PC-9 (cell line): ENCODE measurements at places on chromosomes 12 and 14. TPM values are rescaled to one million over a fixed set of nuclear protein-coding genes. Genes with fewer than 3 reads are reported as not detected.

DNA sequence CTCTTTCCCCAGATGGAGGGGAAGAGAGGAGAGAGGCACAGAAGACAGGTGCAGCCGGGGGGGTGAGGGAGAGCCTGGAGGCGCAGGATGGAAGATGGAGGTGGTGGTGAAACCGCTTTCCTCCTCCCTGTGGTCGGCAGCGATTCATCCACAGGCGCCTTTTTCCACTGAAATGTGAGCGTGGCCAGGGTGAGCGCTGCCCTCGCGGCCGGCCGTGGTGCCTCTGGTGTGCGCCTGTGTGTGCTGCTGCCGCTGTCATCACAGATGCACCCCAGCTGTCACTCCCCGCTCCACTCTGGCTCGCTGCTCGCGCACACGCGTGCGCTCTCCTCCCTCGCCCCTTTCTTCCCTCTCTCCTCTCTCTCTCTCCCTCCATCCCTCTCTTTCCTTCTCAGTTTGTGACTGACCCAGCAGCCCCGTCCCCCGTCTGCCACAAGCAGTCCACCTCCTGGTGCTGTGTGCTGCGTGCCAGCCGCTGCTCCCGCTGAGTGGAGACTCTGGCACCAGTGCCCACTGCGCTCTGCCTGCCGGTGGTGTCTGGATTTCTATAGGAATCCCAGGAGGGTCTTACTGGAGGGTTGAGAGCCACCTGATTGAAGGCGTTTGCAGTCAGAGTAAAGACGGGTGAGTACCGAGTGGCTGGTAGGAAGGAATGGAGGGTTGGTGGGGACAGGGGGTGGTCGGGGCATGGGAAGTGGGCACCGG is at the start of gene LRTM2:
Gene LRTM2 (plus strand): TSS at position 375 of the 705 bp plus-strand sequence. CDS start 7,584 bp downstream, outside the sequence.
- no peak for DNase-seq

DNA sequence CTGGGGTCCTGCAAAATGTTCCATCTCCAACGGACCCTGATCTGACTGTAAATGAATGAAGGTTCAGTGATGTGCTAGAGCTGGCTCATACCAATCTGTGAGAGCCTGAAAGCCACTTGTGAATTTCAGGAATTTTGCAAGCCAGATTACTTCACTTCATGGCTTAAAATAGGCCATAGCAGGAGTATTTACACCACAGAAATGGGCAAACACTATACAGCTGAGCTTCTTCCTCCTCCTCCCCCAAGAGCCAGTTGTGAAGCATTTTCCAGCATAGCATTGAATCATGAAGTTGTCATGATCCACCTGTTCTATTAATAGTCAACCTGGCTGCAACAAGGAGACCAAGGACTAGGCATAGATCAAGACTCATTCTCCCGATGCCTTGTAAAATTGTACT is 141.3 kb upstream of the RASSF8 start:
- DNase-seq = no peak

Gene LRRK2
- 0.26 and 0.48 TPM in 2 replicates for total RNA-seq

DNA sequence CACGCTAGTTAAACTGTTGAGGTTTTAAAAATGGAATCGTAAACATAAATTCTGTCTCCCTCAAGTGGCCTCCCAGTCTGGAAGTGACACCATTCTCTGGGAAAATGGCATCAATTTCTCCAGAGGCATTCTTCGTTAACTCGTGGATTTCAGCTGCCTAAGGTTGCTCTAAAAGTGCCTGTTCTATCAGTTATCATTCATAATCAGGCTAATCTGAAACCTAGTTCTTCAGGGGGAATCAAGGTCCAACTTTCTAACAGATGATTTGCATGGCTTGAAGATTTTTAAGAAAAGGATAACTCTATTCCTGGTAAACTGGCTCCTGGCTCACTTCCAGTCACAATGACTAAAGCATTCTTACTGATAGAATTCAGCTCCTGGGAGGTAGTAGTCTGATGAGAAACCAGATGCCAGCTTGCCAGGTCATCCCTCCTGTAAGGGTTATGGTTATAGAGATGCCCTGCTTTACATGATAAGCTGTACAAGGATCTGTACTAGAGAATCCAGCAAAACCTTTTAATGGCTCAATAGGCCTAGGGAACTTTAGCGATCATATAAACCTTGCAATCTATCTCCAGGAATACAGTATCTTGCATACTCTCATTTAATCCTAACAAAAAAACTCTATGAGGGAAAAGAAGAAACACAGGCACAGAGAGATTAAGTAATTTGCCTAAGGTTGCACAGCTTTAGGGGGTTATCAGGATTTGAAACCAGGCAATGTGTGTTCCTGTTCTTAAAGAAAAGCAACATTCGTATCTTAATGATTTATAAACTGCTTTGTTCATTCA is 1.5 kb downstream of the L3HYPDH start:
- DNase-seq = peak; percentile 62

GRCh38 chr12:60184096-60184495 is 588.3 kb downstream of the SLC16A7 start:
- DNase-seq = no peak

- DNase-seq = no peak
These were observed 576.5 kb downstream of the MED13L start for GRCh38 chr12:115700896-115701465.

DNA sequence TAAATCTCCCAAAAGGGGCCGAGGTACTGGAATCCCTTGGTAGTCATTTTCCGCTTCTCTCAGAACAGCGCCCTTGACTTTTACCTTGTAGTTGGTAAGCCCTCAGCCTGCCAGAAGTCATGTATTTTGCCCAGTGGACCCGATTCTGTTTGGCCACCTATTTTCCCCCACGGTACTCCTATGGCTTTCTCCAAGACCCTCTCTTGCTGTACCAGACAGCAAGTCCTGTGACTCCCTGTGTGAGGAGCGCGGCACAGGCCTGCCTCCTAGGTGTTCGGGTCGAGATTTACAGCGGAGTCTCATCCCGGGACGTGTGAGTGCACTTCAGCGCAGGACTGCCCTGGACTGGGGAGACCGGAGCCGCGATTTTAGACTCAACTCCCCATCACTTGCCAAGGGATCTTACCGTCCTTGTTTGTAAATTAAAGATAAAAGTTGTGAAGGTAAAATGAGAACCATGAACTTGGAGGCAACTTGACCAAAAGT is 1.1 kb upstream of the MBD6 start:
- DNase-seq = no peak

DNA sequence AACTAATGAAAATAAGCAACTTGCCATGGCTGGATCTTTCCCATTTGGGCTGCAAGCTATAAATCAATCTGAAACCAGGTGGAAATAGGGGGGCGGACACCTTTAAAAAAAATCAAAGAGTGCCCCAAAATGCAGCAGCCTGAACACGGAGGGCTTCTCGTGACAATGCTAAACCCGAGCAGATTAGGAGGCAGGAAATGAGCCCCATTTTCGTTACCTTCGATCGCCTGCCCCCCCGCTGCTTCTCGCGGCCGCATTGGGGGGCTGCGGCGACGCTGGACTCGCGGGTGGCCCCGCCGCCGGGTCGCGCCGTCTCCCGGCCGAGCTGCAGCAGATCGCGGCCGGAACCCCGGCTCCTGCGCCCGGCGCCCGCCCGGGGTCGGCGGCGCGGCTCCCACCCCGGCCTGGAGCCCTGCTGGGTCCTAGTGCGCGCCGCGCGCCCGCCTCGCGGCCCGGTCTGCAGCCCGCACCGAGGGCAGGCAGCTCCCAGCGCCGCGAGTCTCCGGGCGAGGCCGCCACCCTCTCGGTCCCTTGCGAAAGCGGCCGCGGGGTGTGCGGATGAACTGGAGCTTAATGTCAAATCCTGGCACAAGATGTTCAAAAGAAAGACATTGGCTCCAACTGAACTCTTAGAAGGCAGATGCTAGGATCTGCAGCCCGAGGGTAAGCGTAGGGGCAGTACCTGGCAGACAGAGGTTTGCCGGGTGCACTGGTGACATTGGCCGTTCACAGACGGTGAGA is 201.9 kb upstream of the FOXN3 start:
- no peak for DNase-seq

Gene ZBTB42
- 4.2 and 6.1 TPM in 2 replicates for total RNA-seq

DNA sequence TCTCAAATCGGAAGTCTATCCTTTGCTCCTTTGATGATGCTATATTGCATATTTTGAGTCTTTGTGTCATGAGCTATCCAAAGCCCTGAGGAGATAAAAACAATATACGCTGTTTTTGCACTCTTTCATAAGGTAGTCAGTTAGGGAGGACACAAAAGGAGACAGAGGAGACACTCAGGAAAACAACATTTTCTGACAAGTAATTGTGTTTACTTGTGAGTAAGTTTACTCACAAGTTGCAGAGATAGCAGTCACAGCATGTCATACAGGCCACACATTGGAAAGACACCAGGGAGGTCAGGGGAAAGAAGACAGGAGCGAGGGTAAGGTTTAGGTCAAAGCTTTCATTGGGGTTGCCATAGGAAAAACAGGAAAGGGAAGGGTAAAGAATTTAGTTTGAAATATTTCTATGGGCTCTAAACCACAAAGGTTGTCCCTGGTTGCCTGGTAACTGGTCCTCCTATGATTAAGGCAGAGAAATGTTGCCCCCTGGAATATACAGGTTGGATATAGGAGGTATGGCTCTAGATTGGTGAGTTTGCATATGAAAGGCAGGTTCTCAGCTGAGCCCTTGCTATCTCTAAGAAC is 7.4 kb upstream of the GABARAPL1 start:
- DNase-seq = peak; percentile 88

GRCh38 chr12:108066583-108067577 is 62.2 kb upstream of the WSCD2 start:
- DNase-seq = no peak

- DNase-seq = no peak
These were observed 602.7 kb upstream of the FOXG1 start for GRCh38 chr14:28163897-28164296.

DNA sequence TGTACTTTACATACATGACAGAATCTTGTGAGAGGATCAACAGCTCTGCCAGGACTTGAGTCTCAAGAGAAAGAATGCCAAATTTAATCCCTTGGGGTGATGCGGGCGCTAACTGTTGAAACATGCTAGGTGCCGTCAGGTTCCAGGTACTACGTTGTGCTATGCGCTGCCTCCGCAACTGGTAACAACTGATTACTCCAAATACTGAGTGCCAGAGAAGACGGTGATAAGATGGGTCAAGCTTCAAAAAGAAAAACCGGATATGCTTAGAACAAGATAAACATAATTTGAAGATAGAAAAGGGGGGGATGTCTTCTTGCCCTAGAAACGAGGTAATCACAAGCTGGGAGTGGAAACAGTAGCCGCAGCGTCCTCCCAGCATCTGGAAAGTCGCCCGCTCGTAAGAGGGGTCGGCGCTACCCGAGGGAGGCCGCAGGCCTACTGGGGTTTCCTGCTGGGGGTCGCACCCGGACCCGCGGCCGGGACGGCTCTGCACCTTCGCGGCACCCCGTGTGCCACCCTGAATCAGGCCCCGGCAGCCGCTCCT is 678 bp downstream of the ZBTB25 start:
- peak; percentile 14 for DNase-seq

DNA sequence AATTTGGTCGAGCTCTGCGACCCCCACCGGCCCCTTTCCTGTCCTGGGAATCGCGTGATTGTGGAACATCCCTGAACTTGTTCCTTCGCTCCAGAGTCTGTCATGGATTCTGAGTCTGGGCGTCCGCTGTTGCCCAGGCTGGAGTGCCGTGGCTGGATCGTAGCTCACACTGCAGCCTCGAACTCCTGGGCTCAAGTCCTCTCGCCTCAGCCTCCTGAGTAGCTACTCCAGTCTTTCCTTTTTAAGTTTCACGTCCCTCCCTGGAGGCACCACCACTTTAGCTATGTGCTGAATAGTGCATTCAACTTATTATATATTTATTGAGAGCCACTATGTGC is 698 bp downstream of the ACOT6 start:
- DNase-seq = no peak

Gene GPR132
- 0.98 TPM in 1 of 2 replicates, not detected in the other for total RNA-seq

DNA sequence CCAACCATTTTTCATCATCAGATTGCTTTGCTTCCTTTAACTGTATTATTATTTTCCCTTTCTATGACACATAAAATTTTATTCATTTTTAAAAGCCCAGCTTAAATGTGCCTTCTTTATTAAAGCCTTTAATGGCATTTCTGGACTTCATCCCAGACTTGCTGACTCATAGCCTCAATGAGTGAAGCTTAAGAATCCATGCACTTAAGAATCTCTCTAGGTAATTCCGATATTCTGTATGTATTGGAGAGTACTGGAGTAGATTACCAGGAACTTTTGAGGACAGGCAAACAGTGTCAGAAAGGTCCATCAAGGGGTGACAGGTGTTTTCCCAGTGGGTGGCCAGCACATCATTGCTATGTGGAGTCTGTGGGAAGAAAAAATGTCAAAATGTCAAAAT is 107.9 kb downstream of the PTPRQ start:
- DNase-seq = peak; percentile 36

- DNase-seq = no peak
These were observed 21.1 kb upstream of the MED13L start for GRCh38 chr12:116298578-116298977.

DNA sequence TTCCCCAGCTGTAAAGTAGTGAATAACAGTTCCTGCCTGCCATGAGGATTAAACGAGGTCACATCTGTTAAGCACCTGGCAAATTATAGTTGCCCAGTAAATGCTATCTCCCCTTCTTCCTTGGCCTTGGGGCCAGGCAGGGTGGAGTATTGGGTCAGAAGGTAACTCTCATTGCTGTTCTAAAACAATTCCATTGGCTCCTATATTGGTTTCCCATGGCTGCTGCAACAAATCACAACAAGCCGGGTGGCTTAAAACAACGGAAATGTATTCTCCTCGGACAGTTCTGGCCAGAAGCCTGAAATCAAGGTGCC is 31.9 kb downstream of the MMAB start:
- DNase-seq = no peak

- no peak for DNase-seq
These were observed 23.4 kb downstream of the MAP1LC3B2 start for GRCh38 chr12:116582610-116583009.

Gene NGDN
- total RNA-seq = 23.1 and 27.6 TPM in 2 replicates

DNA sequence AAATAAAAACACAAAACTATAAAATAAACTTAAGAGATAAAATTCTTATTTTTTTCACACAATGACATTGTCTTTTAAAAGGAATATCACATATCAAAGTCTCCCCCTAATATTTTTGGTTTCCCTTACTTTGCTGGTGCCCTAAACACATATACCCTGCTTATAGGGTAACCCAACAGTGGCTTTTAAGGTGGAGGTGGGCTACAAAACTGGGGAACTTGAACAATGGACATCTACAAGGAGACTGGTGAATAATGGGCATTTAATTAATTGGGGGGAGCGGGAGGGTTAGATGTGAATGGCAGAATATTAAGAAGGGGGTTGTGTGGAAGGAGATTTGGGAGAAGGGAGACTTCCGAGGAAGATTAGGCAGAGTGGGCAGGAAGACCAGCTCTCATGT is 9.6 kb downstream of the B4GALNT1 start:
- no peak for DNase-seq

GRCh38 chr12:54439521-54440255 is 20.6 kb upstream of the ITGA5 start:
- DNase-seq = peak; percentile 55

DNA sequence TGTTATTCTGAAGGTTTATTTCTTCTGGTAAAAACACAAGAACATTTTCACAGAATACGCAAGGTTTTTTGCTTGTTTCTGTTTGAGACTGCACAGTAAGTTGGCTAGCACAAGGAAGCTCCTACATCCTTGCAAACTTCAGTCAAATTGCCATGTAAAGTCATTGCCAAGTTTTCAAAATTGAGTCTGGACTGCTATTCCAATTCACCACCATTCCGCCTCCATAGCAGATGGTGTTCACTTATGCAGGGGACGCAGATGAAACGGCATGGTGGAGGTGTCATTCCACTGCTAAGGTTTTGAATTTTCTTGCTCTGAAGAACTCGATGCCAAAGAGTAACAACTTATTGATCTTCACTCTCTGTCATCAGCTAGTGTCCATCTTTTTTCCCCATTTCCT is 303.9 kb upstream of the SYT1 start:
- DNase-seq = no peak

- no peak for DNase-seq
These were observed 41.7 kb downstream of the ZCRB1 start for GRCh38 chr12:42284157-42284556.
